Bladder microvascular endothelial cell (primary cell): ENCODE measurements at places on chromosomes 5 and 9. TPM values are rescaled to one million over a fixed set of nuclear protein-coding genes. Genes with fewer than 3 reads are reported as not detected.

The CDH9 gene
- not detected in 2 replicates for total RNA-seq

The CTNND2 gene
- total RNA-seq, result not detected in 2 replicates

The GFI1B gene
- total RNA-seq, result not detected in 2 replicates

The SHROOM1 gene
- 4.4 and 5.2 TPM in 2 replicates for total RNA-seq

The NEUROG1 gene
- not detected in 2 replicates for total RNA-seq

The CBY3 gene
- total RNA-seq, result 0.16 TPM in 1 of 2 replicates, not detected in the other

The ZNF483 gene
- 0.81 and 2.1 TPM in 2 replicates for total RNA-seq

The WNT8A gene
- not detected in 2 replicates for total RNA-seq

The FOXD4L6 gene
- total RNA-seq, result 0.06 TPM in 1 of 2 replicates, not detected in the other
